ENCODE measurements at places on chromosomes 5 and 9.

GRCh38 chr9:25224309-25224708 lies 453.9 kb downstream of the TUSC1 start:
- DNase-seq: no peak

DNA sequence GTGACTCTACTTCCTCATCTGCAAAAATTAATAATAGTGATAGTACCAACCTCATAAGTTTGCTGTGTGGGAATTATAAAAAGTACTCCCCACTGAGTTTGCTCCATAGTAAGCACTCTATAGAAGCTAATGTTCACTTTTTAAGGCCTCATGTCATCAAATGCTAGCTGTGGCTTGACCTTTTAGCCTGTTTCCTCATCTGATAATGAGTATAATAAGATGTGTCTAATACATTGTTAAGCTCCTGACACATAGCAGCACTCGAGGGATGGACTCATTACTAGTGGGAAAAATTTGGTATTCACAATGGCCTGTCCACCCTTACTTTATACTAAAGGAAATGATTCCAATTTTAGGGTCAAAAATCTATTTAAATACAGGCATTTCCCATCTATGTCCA lies 26.1 kb upstream of the CAST start:
- DNase-seq: no peak

- DNase-seq: no peak
Measured at GRCh38 chr5:109225716-109226625, 183.8 kb downstream of the PJA2 start.

DNA sequence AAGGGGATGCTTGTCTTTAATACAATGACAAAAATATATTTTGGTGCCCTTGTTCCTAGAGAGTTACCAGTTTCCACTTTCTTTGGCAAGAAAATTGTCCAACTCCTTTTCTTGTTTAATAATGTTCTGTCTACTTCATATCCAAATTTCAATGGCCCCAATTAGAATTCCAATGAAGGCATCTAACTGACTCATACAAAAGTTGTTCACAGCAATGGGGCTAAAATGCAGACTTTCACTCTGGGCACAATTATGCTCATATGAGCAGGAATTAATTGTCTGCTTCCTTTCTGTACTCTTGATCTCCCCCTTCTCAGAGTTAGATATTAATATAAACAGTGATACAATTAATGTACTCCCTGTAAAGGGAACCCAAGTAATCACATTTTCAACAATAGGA lies 42.1 kb upstream of the ZNF622 start:
- DNase-seq: no peak

DNA sequence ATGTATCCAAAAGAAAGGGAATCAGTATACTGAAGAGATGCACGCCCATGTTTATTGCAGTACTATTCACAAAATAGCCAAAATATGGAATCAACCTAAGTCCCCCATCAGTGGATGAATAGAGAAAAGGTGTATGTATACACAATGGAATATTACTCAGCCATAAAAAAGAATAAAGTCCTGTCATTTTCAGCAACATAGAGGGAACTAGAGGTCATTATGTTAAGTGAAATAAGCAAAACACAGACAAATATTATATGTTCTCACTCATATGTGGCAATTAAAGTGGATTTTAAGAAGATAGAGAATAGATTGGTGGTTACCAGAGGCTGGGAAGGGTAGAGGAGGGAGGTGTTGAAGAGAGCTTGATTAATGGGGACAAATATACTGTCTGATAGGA lies 88.6 kb downstream of the NIPBL start:
- DNase-seq: no peak

DNA sequence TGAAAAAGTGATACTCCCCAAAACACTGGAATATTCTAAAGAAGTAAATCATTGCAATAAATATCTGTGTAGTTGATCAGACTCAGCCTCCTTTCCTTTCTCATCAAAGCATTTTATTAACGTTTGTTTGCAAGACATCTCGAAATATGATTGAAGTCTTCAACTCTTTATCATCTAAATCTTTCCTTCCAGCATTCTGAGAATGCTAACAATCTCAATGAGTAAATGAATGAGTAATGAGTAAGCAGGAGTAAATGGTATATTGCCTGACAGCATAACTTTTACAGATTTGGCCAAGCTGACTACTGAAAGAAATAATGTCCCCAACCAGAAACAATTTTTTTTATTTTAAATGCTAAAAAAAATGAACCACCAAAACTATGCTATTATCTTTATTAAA lies 157.1 kb downstream of the SLCO4C1 start:
- no peak for DNase-seq

DNA sequence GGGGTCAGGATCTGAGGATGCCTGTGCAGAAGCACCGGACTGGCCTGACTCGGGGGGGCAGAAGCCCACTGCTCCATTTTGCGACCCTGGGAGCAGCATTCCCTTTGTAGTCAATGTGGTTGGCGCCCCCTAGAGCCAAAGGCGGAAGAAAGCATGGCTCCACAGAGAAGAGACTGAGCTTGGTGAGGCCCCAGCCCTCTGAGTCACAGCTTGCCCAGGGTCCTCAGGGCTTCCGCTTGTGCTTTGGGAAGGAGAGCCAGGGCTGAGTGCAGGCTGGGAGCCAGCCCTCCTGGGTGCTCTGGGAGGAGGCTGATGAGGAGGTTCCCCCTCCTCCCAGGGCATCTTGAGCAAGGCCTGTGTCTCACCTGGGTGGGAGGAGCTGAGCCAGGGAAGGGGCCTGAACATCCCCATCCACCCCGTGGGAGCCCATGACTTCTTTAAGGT lies 5.5 kb upstream of the AQP3 start:
- DNase-seq: peak; percentile 67

- DNase-seq: no peak
Measured at GRCh38 chr5:172744123-172745104, 26.6 kb downstream of the DUSP1 start.

DNA sequence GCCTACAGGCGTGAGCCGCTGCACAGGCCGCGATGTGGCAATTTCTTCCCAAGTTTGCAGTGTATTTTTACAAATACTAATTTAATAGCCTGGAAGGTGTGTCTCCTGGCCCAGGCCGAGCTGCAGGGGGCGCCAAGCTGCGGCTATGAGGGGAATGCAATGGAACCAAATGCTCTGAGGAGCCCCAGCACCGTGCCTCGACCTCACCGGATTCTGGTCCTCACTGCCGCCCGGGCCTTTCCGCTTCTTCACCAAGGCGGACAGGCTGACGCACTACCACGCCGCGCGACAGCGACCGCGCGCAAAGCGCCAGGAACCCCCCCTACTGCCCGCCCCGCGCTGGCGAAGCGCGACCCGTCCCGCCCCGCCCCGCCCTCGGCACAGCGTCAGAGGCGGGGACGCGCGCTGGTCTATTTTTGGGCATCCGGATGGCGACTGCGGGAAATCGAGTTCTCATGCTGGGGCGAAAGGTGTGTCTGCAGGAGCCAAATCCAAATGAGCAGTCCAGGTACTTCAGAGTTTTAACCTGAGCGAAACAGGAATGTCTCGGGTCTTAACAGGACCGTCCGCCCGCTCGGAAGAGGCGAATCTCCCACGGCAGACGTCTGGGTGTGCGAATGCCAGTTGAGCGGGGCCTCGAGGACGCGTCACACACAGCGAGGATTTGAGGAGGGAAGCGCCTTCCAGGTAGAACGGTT lies 31.7 kb upstream of the PRXL2C start:
- peak; percentile 47 for DNase-seq

DNA sequence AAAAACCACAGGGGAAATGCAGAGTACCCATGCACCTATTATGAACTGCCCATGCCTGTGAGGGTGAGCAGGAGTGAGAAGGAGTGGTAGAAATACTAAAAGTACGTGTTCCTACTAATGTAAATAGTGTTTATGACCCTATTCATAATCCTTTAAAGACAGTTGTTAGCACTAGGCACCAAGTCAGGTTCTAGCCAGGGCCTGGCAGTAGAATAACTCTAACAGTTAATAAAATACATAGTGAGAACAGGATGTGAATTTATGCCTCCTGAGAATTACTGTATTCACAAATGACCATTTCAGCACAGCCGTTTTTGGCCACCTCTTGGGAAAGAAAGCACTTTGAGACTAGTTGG lies 103.2 kb upstream of the TARS1 start:
- no peak for DNase-seq

- DNase-seq: no peak
Measured at GRCh38 chr5:78472469-78473106, 112.2 kb downstream of the SCAMP1 start.

DNA sequence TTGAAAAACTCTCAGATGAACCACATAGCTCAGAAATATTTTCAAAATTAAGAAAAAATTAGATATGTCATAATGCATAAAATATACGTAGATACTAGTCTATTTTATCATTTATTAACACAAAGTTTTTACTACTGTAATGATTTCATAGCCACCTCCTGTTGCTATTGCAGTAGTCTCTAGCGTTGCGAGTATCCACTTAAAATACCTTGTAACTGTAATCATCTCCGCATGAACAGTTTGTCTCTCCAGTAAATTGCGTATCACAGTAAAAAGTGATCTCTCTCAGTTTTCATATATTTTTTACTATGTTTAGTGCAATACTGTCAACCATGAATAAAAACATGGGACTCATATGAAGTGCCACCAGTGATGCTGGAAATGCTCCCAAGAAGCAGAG lies 417.9 kb upstream of the ZNF462 start:
- no peak for DNase-seq

GRCh38 chr9:34341659-34342295 lies 12.4 kb downstream of the NUDT2 start:
- no peak for DNase-seq

DNA sequence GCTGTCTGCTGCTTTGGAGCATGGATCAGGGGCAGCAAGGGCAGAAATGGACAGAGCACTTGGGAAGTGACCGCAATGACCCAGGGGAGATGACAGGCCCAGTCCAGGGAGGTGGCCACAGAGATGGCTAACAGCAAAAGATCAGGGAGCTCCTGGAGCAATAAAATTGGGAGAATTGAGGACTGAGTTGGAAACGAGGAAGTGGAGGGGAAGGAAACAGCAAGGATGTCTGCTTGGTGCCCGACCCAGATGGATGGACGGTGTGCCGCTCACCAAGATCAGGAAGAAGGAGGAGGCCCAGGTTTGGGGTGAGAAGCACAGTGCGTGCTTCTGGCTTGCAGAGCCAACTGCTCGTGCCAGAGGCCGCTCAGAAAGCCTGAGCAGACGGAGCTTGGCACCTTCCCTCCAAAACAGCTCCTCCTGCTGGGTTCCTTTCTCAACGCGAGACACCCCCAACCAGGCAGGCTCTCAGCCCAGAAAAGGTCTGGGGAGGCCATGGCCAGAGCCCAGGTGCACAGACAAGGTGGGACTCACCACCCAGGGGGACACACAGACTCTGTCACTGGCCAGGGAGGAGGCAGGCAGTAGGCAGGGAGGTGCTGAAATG lies 1.7 kb upstream of the SLC34A1 start:
- no peak for DNase-seq

GRCh38 chr5:126865299-126865698 lies 88.4 kb downstream of the LMNB1 start:
- DNase-seq: peak; percentile 56
